ENCODE measurements at places on chromosomes 6 and 20.

GRCh38 chr6:56767435-56767834, 124.7 kb upstream of the DST start:
- DNase-seq = no peak

DNA sequence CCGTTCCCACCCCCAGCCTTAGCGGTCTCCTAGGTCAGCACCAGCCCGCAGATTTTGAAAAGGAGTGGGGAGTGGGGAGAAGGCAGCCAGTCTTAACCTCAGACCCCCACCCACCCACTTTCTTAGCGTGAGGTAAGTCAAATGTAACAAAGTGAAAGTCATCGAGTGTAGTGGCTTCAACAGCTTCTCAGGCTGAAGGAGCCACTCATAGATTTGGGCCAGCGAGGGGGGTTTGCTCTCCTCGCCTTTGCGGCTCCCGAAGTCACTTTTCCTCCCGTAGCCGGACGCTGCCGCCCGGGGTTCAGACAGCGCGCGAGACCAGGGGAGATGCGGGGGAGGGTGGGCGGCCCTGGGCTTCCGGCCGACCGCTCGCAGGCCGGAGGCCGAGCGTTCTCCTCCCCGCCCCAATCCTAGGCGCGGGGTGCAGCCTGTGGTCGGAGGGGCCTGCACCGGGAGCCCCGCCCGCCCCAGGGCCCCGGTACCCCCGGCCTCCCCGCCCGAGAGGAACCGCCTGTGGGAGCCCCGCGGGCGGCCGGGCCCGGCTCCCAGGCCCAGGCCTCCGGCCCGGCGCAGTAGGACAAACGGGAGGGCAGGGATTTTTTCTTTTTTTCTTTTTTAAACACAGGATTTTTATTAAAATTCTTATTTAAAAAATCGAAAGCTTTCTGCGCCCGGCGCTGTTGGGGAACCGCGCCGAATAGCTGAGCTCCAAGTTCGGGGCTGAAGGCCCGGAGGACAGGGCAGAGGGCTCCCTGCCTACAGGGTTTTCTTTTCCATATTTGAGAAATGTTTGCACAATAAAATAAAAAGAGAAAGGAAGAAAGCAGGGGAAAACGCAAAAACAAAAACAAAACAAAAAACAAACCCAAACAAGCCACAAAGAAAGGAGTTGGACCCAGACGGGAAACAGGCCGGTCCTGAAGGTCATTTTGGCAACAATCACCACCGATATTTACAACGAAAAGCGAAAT, 3.2 kb downstream of the NKX2-2 start:
- no peak for DNase-seq

DNA sequence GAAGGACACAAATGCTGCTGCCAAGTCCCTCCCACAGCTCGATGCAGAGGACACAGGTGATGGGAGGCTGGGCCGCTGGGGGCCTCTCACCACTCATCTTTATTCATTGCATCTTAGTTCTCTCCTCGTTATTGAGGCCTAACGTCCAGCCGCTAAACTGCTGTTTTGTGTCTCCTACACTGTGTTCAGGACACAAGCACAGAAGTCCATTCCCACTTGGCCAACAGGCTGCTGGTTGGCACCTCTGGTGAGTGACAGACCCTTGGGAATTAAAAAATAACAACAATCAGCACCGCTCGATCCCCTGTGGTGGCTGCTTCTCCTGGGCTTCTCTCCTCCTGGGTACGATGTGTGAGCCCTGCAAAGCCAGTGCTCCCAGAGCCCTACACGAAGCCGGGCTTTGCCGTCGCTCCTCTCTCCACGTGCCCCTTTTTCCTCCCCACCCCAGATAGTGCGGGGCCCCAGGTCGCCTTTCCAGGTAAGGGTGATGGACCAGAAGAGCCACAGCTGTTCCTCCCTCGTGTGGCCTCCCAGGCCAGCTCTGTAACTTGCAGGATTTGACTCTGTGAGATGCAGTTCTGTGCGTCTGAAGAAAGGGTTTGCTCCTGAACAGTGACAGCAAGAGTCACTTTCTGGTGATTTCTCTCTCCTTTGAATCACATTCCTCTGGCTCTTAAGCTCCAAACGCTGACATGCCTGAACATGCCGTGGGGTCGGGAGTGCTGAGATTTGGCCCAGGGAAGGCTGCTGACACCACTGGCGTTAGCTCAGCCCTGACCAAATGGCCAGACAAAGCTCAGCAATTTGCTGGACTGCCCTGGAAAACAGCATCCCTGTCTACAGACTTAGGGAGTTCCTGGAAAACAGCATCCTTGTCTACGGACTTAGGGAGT, 59.3 kb downstream of the DLL1 start:
- DNase-seq = no peak

- DNase-seq = peak; percentile 85
These were observed 11.3 kb downstream of the SERPINB6 start for GRCh38 chr6:2959909-2960719.

GRCh38 chr6:58113960-58114359, 796.5 kb downstream of the PRIM2 start:
- DNase-seq = no peak

GRCh38 chr6:19454721-19455392, 382.3 kb upstream of the ID4 start:
- no peak for DNase-seq

GRCh38 chr6:85810558-85810957, 167.9 kb upstream of the SYNCRIP start:
- DNase-seq = no peak

- DNase-seq = peak; percentile 93
These were observed 45.9 kb upstream of the PXDC1 start for GRCh38 chr6:3797231-3798054.

DNA sequence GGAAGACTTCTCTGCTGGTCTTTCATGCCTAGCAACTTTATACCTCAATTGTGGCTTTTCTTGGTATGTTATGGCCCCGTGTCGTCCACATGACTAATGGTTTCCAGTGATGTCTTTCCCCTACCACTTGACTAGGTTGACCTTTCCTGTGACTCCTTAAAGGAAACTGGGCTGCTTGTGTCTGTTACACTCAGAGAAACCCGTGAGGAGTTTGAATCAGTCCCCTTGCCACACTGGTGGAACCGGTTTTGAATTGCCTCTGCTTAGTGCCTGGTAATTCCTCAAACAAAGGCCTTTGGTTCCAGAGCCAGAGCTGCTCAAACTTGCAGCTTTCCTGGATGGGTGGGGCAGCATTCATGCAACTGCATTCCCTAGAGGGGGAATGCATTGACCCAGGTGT, 21.9 kb downstream of the ECT2L start:
- DNase-seq = peak; percentile 70

DNA sequence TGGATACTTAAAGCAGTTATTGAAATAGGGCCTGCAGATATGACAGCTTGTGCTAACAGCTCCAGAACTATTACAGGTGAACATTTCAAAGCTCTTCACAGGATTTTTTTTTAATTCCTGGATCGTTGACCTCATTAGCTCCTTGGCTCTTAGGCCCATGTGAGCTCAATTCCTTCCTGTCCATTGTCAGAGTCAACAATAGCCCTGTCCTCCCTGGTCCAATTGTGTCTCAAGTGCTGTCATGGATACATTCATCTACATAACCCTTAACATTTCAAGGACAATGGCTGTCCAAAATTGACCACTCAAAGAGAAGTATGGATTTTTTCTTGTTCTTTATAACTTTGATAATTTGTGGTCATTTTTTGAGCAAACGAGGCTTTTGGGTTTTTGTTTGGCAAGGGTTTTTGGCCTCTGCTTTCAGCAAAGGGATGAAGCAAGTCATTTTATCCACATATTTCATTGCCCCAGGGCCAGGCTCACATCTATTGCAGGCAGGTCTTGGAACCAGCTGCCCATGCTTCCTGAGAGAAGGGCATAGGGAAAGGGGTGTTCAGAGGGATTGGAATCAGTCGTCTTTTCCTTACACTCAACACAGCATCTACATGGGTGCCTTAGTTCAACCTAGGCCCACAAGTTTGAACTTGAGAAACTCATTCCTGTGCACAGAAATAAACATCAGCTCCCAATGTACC, 282.1 kb downstream of the TPBG start:
- DNase-seq = no peak

DNA sequence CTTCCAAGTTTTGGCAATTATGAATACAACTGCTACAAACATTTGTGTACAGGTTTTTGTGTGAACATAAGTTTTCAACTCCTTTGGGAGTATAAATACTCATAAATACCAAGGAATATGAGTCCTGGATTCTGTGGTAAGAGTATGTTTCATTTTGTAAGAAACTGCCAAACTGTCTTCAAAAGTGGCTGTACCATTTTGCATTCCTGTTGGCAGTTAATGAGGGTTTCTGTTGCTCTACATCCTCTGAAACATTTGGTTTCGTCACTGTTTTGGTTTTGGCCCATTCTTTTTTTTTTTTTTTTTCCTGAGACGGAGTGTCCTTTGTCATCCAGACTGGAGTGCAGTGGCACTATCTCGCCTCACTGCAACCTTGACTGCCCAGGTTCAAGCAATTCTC, 8.5 kb downstream of the AP5S1 start:
- no peak for DNase-seq

DNA sequence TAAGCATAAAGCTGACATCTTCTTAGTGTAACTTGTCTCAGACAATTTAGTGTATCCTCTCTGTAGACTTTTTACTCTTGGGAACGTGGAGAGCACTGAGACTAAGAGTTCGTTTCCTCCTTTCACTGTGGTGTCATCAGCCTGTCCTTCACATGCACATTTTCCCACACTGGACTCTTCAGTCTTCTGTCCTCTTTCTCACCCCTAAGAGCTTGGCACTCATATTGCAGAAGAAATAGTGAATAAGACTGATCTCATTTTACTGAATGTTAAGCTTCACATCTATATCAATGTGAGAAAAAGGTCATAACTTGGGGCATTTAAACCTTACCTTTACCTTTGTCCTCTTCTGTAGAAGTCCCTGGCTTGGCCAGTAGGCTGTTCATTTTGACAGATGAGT, 25.6 kb downstream of the FUCA2 start:
- no peak for DNase-seq

DNA sequence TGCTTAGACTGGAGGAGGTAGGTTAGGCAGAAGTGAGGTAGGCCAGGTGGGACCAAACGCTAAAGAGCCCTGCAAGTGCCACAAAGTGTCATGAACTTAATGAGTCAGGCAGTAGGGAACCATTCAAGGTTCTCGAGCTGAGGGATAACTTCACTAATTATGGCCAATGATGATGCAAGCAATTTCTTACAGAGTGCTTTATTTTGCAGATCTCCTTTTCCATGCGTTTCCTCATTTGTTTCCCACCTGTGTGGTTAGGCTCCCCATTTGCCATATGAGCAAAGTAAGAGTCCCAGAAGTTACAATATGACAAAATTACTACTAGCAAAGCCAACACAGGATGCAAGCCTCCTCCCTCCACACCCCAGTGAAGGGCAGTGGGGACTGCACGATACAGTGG, 36.5 kb upstream of the PSMF1 start:
- no peak for DNase-seq

DNA sequence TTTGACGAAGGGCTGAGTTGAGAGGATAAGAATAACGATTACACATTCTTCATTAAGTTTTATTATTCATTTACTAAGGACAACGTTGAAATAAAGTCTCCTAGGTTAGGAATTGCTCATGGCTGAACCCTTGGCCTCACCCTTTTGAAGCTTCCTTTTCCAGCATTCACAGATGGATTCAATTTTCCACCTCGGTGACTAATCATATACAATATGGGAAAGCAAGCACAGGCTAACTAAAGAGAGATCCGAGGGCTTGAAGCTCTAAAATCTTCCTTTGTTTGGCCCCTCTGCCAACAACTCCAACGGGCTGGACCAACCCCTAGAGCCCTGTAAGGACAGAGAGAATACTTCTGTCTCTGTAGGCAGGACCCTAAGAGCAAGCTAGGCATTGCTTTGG, 159.5 kb downstream of the SOD2 start:
- peak; percentile 87 for DNase-seq

DNA sequence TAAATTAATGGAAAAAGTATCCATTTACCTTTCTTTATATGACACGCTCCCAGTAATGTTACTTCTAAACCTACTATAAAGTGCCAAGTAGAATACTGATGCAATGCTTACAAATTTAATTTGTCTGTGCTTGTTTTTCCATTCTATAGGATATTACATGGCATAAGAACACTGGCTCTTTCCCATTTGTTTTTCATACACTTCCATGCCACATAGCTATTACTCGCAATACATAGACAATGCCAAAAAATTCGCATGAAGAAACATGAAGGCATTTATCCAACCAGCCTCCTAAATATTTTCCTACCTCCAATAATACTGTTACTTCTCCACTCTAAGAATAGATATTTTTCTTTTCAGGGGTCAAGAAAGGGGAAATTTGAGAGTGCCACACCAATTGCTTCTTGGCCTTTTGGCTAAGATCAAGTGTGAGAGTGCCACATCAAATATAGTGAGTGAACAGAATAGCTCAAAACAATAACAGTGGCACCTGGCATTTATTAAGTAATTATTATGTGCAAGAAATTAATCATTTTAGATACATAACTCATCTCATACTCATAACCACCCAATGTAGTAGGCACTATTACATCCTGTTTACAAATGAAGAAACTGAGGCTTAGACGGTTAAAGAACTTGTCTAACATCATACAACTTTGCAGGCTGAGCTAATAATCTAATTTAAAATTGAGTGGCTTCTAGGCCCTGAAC, 845 bp upstream of the DST start:
- DNase-seq = no peak

DNA sequence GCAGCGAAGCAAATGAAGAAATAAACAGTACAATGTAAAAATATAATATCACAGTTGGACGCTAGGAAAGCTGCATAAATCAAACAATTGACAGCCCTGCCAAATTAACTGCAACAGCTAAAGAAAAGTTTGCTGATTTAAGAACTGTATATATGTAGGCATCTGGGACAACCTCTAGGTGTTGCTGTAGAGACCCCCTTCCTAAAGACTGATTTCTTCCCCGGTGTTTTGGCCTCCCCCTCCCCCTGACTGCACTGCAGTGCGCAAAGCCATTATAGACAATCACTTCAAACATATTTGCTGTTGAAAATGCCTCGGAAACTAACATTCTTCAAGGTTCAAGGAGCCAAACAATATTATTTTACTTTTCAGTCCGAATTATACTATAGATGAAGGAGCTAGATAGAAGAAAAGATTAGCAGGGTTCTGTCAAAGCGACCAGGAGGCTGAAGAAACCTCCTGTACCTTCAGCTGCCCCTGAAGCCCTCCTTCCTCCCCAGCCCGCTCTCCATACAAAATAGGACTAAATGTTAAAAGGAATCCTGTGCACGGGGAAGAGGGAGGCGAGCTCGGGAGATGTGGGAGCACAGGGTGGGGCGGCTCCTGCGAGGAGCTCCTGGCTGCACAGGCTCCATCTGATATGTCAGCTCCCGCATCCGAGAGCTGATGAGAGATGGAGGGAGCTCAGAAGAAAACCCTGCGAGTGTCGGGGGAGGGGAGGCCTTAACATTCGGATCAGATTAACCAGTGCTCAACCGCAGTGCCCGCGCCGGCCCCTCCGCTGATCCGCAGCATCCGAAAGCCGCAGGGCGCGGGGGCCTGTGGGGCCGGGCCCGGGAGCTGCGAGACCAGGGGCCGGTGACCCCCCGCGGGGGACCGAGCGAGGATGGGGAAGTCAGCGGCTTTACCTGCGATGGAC, 822 bp downstream of the ELOVL4 start:
- DNase-seq = peak; percentile 45

Data from fibroblast of skin of abdomen (primary cell).